Fibroblast of villous mesenchyme (primary cell): ENCODE measurements at places on chromosomes 12 and 14. TPM values are rescaled to one million over a fixed set of nuclear protein-coding genes. Genes with fewer than 3 reads are reported as not detected.

DNA sequence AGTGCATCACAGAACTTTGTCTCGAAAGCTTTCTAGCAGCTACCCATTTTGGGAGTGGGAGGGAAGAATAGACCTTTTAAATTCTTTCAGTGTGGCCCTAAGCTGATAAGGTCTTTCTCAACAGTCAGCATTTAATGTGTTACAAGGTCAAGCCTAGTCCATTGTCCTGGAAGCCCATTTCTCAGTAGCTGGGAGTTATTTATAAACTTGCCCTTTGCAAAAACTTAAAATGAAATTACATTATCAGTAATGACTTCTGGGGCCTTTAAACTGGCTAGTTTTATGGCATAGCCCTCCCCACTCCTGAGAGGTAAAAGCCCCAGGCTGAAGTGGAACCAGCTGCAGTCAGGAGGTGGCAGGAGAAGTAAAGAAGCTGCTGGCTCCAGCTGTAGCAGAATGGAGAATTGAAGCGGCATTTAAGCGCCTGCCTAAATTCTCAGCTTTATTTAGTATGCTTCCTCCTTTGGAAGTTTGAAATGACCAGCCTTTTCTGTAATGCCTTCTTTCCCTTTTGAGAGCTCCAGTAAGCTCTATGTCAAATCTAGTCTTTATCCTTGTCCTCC is 12.4 kb downstream of the COPZ1 start:
- peak; percentile 29 for DNase-seq

DNA sequence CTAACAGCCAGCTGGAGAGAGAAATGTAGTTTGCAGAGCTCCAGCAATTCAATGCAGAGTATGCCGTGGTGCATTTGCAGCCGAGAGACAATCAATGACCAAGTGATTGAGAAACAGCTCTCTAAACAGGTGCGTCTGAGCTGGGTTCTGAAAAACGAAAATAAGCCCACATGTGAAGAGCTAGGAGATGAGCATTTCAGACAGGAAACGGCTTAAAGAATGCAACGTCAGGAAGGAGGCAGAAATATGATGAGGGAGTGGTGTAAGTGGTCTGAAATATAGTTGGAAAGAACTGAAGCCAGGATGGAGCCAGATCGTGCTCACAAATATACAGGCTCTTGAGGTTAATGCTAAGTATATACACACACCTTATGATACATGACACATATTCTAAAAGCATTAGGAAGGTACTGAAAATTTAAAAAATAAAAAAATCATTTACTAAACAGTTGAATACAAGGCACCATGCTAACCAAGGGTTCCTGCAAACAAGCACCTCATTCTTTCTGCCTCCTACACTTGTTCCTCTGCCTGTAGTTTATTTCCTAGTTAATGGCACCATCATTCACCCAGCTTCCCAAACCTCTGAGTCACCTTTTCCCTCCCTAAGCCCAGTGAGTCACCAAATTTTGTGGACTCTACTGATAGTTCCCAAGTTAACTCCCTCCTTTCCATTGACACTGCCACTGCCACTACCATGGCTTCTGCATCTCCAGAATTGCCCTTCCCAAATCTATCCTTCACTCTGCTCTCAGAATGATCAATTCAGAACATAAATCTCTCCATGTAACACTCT is 2.3 kb upstream of the GARIN2 start:
- DNase-seq, result peak; percentile 66

- DNase-seq, result no peak
Measured at GRCh38 chr12:126797525-126797924, 1469.4 kb upstream of the TMEM132C start.

DNA sequence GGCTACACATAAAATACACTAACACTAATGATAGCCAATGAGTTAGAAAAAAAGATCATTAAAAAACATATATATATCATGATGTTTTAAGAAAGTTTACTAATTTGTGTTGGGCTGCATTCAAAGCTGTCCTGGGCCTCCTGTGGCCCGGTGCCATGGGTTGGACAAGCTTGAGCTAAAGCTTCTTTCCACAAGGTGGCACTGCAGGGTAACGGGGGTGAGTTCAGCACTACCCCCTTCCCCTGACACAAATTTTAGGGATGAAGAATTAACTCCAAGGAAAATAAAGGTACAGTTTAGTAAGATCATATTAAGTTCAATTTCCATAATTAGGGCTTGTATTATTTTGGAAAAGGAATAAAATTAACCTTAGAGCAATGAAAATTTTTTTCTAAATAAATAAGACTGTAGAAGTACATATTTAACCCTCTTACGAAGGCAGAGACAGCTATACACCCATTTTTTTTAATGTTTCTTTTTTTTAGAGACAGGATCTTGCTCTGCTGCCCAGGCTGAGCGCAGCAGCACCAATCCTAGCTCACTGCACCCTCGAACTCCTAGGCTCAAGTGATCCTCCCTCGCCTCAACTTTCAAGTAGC is 38.9 kb downstream of the PPP1R13B start:
- peak; percentile 72 for DNase-seq

Gene CRIP1
- 1.3 and 2.6 TPM in 2 replicates for total RNA-seq

DNA sequence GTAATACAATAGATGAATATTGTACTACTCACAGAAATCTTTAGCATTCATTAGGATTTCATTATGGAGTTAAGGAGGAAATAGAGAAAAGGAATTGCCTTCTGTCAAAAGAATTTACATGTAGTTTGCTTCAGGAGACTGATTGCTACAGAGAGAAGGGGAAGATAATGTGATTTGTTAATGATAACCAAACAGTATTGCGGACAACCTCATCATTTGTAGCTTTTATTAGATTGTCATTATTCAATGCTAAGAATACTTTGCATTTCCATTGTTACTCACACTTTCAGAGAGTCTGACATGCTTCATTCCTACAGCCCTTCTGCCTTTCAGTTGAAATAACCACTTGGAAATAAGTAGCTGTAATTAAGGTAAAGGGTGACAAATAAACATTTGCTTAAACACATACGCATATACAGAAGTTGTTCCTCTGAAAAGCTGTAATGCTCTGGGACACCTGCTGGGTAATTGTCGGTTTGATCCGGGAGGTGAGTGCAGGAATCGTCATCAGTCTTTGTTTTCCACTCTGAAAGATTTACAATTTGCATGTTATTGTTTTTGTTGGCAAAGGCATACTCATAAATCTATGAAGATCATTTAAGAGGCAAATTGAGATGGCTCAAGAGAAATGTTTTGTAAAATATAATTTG is 600.2 kb downstream of the TRHDE start:
- DNase-seq, result no peak

DNA sequence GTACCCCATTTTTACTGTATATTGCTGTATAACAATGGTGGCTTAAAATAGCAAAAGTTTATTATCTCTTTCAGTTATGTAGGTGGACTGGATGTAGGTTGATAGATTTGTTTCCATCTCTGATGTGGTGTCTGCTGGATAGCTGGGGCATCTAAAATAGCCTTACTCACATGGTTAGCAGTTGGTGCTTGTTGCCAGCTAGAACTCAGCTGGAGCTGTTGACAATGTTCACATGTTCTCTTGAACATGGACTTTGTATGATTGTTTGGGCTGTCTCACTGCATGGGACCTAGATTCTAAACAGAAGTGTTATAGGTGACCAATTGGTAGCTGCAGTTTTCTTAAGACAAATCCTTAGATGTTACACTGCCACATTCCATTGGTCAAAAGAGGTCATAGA is 126.9 kb downstream of the GPHN start:
- no peak for DNase-seq

Gene RBP5
- total RNA-seq, result not detected in 2 replicates

Gene FOXN4
- total RNA-seq, result not detected in 2 replicates

- peak; percentile 87 for DNase-seq
Measured at GRCh38 chr14:72699852-72700257, 194.0 kb downstream of the DPF3 start.

Gene LTB4R2
- total RNA-seq, result 3.9 and 6.8 TPM in 2 replicates

Gene ACSM4
- not detected in 2 replicates for total RNA-seq

- DNase-seq, result no peak
Measured at GRCh38 chr14:77114609-77115008, 16.6 kb downstream of the CIPC start.

GRCh38 chr12:75872762-75873161 is 158.8 kb downstream of the PHLDA1 start:
- DNase-seq, result no peak

DNA sequence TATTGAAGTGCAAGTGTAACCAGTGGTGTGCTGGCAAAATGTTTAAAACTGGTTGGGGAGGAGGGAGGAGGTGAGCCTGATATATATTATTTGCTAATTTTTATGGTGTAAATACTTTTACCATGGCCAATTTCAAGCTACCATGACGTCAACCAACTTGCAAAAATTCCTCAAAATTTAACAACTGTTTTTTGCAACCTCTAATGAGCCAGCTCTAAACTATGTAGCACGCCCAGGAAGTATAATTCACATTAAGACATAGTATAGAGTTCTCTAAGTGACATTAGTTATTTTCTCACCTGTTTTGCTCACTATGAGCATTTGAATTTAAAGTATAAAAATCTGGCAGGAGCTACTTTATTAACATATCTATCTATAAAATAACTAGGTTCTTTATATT is 41.4 kb downstream of the ATL1 start:
- DNase-seq, result peak; percentile 60

GRCh38 chr12:89453121-89453978 is 71.2 kb downstream of the GALNT4 start:
- DNase-seq, result peak; percentile 93

DNA sequence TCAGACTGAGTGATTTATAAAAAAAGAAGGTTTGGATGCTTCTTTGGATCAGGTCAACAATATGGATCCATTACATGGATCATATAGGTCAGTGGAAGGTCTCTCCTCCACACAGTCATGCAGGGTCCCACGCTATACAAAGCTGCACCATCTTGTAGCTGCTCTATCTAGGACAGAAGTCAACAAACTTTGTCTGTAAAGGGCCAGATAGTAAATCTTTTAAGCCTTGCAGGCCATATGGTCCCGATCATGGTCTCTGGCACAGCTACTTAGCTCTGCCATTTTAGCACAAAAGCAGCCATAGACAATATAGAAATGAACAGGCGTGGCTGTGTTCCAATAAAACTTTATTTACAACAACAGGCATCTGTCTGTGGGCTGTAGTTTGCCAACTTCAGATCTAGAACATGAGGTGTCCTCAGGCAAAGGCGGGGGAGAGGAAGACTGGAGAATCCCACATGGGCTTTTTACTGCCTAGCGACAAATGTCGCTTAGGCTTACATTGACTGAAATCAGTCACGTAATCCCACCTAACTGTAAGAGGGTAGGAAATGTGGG is 36.7 kb downstream of the TMEM233 start:
- no peak for DNase-seq

- no peak for DNase-seq
Measured at GRCh38 chr12:171276-171675, 42.7 kb downstream of the SLC6A12 start.

GRCh38 chr14:30681752-30682355 is 59.7 kb downstream of the SCFD1 start:
- peak; percentile 22 for DNase-seq

DNA sequence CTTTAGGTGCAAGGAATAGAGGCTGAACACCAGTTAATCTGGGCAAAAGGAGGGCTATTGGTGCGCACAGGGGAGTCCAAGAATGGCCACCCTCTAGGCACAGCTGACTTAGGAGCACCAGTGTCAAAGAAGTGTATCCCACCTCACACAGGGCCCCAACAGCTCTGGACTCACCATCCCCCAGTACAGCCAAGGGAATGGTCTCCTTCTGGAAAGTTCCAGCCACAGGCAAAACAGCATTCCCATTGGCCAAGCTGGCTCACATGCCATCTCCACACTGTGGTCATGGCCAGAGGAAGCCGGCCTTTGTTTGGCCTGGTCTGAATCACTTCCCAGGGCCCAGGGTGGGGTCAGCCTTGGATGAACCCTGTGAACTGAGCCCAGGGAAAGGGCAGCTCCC is 120.1 kb downstream of the DICER1 start:
- DNase-seq, result no peak

- DNase-seq, result no peak
Measured at GRCh38 chr14:98244966-98245569, 1026.9 kb downstream of the BCL11B start.

DNA sequence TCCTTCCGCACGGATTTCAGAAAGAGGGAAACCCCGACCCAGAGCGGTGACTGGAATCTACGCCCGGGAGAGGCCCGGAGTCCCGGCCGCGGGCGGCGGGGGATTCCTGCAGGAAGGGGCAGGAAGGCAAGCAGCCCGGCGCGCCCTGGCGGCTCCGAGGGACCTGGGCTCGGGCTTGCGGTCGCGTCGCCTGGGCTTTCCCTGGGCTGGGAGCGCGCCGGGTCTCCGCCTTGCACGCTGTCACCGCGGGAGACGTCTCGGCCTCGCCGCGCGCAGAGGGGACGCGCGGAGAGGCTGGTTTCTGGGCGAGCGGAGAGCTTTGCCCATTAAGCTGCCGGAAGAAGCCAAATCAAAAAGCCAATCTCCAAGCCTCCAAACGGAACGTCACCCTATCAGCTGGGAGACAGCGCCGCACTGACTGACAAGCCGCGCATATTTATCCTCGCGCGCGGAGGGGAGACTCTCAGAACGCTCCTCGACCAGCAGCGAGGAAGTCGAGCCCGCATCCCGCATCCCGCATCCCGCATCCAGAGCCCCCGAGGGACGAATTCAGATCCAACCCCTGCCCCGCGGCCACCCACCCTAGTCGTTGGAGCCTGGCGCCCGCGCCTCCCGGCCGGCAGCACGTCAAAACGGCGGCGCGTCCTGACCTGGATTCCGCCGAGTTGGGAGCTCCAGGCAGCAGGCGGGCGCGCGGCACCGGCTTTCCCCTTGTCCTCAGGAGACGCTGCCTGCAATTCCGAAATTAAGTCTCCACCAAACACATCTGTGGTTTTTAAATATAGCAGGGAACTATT is at the start of gene SLC8A3:
SLC8A3 (minus strand) TSS at position 293 of the 797 bp plus-strand sequence. CDS start 20,529 bp downstream, outside the sequence.
- peak; percentile 19 for DNase-seq

Gene TPH2
- total RNA-seq, result not detected in 2 replicates

DNA sequence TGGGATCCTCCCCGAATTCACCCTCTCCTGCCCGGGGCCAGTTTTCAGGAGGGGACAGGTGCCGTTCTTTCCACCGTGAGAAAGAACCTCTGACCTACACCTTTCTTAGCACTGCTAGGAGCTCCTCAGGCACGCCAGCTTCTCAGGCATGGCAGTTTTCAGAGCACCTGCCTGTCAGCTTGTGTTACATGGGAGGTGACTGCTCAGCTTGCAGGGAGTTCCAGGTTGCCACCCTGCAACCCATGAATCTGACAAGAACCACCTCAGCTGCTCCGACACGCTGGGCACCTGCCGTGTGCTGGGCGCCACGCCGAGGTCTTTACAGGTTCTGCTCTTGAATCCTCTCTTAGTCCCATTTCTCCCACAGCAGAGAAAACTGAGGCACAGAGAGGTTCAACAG is 12.9 kb downstream of the BRI3BP start:
- DNase-seq, result no peak

GRCh38 chr14:102464846-102465341 is 44.7 kb downstream of the ANKRD9 start:
- no peak for DNase-seq

- DNase-seq, result no peak
Measured at GRCh38 chr12:130162745-130163460, 639 bp downstream of the FZD10 start.

Gene TMEM116
- 5.5 and 7.3 TPM in 2 replicates for total RNA-seq

DNA sequence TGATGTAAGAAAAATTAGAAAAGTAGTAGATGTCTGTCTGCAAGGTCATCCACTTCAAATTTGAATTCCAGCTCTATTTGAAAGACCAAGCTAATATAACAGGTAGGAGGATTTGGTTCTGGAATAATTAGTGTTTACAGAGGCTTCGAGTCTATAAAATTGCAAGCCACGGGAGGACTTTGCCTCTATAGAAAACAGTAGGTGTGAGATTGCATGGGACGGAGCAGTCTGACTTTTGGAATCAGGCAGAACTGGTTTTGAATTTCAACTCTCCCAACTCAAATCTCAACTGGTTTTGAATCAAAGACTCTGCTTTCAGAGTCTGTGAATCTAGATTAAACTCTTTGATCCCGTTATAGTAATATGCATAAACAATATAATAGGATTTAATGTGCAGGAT is 82.4 kb downstream of the PIK3C2G start:
- DNase-seq, result no peak
